ENCODE measurements at places on chromosomes 7 and 10.

DNA sequence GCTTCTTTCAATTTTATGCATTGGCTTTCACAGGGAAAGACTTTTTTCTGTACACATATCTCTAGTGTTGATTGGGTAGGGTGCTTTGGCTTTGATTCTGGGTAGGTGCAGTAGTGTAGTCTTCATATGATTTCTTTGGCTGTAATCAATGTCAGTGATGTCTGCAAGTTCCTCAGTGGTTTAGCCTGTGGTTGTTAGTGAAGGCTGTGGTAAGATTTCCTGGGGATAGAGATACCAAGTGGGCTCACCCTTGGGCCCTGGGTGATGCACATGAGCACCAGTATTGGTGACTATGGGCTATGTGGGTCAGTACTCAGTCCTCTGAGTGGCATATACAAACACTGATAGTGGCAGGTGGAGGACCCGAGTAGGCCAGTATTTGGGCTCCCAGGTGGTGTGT lies 13.0 kb downstream of the GIMAP8 start:
- DNase-seq = no peak

DNA sequence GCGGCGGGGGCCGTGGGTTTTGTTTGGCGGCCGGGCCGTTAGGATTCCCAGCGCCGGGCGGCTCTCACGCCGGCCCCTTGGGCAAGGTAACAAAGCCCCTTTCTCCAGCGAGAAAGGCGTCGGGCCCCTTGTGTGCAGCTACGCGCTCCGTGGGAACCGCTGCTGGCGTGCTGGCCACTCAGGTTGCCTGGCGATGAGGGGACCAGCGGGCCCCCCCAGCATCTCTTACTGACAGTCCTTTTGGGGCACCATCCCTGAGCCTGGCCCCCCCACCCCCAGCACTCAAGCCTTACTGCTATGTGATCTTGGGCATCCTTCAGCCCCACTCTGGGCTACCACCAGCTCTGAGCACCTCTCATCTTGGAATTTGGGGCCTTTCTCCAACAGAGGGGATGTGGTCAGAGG lies 1.8 kb downstream of the LFNG start:
- DNase-seq = no peak

DNA sequence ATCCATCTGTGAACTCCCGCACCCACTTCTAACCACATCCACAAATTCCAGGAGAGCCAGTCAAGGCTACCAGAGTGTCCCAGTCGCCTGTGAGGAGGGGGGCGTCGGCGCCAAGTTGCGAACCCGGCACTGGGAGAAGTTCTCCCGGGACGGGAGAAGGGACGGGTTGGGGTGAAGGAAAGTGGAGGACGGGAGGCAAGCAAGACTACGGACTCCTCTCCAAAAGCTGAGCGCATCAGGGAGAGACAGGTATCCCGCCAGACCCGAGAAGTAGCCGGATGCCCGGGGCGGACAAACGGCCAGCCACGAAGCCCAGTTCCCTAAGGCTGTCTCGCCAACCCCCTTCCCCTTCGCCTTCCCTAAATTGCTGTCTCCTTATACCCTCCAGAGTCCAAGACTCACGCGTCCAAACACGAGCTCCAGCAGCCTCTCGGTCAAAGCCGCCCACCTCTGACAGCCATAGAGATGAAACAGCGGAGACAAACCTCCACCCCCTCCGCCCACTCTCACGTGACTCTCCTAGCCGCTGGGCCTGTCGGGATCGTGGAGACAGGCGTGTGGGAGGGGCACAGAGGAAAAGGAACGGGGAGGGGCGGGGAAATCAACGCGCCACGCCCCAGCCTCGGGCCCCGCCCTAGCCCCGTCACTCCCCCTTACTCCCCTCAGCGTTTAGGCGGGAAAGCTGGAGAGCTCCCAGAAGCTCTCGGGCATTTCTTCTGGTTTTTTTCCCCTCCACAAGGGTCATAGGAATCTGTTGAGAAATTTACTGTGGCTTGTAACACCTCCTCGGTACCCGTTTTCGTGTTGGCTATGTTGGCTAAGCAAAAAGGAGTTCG lies at the start of gene MICU1:
TSS of gene MICU1 (minus strand) at position 472 of the 836 bp plus-strand sequence. CDS start 59,286 bp downstream, outside the sequence.
- peak; percentile 84 for DNase-seq

- DNase-seq = no peak
These were observed 169.5 kb upstream of the PFKP start for GRCh38 chr10:2897619-2898508.

DNA sequence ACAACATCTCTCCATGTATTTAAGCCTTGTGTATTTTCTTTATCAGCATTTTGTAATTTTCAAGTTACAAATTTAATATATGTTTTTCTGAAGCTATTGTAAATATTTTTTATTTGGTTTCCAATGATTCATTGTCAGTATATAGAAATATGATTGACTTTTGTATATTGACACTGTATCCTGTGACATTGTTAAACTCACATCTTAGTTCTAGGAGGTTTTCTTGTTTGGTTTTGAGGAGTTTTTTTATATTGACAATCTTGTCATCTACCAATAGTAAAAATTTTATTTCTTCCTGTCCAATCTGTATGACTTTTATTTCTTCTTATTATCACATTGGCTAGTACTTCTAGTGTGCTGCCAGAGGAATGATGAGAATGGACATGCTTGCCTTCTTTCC lies 393.7 kb downstream of the GPAM start:
- DNase-seq = no peak

GRCh38 chr10:71741029-71741428 lies 21.5 kb upstream of the C10orf105 start:
- no peak for DNase-seq

DNA sequence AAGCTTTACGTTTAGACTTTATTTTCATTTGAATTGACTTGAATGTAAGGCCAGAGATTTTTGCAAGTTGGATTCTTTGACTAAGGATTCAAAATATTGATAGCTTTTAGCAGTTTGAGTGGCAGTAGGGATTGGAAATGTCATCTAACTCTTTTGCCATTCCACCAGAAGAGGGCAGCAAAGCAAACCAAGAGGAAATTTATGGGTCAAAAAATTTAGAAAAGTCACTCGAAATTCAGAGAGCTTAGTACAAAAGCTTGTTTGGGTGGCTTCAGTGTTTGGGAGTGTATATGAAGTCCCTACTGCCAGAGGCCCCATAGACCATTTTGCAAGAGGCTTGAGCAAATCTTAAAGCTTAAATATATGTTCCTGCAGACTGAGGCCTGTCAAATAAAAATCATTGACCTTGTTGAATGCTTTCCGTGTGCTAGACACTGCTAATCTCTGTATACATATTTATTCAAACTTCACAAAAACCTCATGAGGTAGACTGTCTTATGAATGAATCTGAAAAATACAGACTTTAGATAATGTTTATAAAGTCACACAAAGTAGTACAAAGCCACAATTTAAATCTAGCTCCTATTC lies 44.6 kb upstream of the RSBN1L start:
- no peak for DNase-seq

GRCh38 chr10:93139059-93139655 lies 65.5 kb downstream of the CYP26A1 start:
- no peak for DNase-seq

GRCh38 chr7:111958896-111959295 lies 247.3 kb downstream of the DOCK4 start:
- DNase-seq = no peak

GRCh38 chr7:33137103-33137502 lies 7.7 kb downstream of the BBS9 start:
- no peak for DNase-seq

DNA sequence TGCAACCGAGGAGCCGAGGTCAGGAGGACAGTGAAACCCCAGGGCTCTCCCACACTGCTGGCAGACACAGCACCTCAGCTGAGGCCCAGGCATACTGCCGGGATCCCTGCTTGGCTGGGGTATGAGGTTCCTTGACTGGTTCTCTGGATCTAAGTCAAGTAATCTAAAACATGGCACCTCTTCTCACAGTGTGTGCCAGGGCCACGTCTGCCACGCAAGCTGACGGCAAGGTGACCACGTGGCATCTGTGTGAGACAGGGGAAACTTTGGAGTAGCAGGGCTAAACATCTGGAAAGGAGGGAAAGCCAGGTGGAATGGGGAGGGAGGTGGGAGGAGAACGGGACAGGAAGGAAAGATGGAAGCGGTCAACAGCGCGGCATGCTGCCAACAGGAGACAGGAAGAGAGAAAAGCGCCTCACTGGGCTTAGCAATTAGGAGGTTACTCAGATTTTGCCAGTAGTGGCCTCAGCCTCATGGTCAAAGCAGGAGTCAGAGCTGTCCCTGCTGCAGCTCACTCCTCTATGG lies 103.7 kb downstream of the CXCL12 start:
- no peak for DNase-seq

- no peak for DNase-seq
These were observed 493.2 kb upstream of the AUTS2 start for GRCh38 chr7:69105092-69105491.

GRCh38 chr7:149136118-149136517 lies 10.0 kb upstream of the ZNF425 start:
- no peak for DNase-seq

DNA sequence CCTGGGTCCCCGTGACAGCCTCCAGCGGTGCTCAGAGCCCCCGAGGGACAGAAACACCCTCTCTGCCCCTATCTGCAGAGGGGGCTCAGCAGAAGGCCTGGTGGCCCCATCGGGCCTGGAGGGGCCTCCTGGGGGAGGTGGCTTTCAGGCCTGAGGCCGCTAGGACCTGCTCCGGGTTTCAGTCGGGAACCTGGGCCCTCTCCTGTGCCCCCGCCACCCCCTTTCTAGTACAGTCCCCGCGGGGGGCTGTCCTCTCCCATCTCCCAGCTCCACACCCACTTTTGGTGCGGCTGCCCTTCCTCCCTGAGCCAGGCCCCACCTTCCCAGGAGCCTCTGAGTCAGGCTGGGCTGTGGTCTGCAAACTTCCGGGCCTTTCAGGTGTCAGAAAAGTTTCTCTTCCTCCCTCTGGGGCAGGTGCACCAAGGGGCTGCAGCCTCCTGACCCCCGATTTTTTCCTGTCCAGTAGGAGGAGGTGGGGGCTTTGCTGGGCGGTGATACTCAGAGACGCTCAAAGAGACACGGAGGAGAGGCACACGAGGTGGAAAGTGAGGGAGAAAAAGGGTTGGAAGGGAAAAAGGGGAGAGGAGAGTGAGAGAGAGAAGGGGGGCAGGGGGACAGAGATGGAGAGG lies 692 bp downstream of the CARD11 start:
- DNase-seq = peak; percentile 44

DNA sequence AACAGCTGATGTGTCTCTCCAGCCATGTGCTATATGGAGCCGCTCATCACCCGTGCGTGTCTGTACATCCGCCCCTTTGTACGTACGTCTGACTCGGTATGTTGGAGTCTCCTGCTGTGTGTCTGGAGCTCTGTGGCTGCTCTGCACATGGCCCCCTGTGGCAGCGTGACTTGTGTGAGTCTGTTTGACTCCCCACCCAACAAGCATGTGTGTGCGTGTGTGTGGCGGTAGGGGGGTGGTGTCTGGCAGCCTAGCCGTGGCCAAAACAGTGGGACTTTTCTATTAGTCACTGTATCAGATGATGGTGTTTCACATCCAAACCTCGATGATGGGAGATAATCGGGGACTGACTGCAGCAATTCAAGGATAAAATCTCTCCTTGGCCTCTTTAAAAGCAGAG lies 94.1 kb downstream of the COL13A1 start:
- no peak for DNase-seq

- DNase-seq = no peak
These were observed 89.4 kb downstream of the ITGA8 start for GRCh38 chr10:15630353-15630752.

DNA sequence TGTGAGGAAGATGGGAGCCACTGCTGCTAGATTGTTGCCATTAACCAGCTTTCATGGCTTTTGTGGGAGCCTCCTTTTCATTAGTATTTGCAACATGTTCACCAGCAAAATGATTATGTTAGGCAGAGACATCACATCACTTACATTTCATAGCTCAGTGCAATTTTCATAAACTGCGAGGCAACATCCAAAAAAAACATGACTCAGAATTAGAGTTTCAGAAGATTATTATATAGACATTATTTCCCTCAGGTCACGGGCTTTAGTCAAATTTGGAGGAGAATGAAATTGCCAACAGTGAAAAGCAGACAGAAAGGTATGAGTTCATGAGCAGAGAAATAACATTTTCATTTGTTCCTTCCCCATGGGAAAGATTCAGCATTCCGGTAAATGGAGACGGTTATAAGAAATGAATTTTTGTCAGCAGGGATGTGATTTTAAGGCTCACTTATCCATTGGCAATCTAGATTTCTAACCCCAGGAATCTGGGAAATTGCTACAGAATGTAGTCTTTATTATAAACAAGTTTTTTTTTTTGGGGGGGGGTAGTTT lies 573.2 kb downstream of the AUTS2 start:
- DNase-seq = no peak

GRCh38 chr10:15324113-15324512 lies 47.0 kb downstream of the FAM171A1 start:
- DNase-seq = no peak

DNA sequence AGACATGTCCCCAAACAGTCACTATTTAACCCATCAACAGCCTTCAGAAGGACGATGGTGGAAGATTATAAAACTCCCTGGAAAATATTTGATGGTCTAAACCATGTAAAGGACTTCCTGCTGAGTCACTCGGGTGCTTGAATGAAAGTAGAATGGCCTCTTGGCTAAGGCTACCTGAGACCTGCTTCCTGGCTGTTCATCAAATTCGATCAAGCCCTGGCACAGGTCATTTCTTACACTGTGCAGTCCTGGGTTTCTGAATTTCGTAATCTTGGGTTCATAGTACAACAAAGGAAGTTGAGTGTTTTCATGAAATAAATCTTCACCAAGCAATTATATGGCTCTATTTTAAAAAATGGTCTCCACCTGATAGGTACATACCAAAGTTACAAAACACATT lies 260.3 kb upstream of the RNF32 start:
- no peak for DNase-seq

GRCh38 chr7:159226011-159226702 lies 81.5 kb upstream of the VIPR2 start:
- DNase-seq = no peak

DNA sequence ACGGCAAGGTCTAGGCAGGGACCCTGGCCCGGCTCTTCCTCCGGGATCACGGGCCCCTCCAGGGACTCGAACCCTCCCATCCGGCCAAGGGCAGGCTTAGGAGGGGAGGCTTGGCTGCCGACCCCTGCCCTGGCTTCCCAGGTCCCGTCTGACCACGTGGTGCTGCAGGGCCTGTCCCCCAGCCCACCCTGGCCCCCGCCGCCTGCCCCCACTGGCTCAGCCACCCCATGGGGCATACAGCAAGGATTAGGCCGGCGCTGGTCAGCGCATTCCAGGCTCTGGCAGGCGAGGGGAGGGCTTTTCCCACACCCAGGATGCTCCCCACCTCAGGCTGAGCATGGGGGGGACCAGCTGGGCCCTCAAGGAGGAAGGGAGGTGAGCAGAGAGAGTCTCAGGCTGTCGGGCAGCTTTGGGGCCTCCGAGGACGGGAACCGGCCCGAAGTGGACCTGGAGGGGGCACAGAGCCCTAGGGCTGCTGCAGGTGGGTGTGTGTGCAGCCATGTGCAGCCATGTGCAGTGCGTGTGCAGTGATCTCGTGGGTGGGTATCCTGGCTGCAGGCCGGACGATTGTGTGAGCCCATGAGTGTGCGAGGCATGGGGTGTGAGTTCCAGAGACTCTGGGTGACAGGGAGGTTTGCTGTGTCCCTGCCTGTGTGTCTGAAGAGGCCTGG lies 713 bp upstream of the GRIFIN start:
- DNase-seq = no peak

All from stimulated activated CD4-positive, alpha-beta T cell treated with anti-CD3 and anti-CD28 coated beads, Interleukin-15, amount 100 ng/mL, for 1 hour (primary cell).